ENCODE measurements at places on chromosomes 3 and 15. TPM values are rescaled to one million over a fixed set of nuclear protein-coding genes. Genes with fewer than 3 reads are reported as not detected.

Gene FGF7
- not detected for total RNA-seq

GRCh38 chr15:82044373-82045178 is 1.2 kb downstream of the MEX3B start:
- H3K4me1 ChIP-seq: peaks cover 17% of the 10 kb centered on the region
- peak; percentile 80 for DNase-seq
- peak overlapping the region; percentile 25 for H3K27ac ChIP-seq
- no peaks in the 10 kb centered on the region for H3K36me3 ChIP-seq
- H3K27me3 ChIP-seq: peaks cover 36% of the 10 kb centered on the region
- H3K4me3 ChIP-seq: peak overlapping the region; percentile 91

Gene RTP1
- total RNA-seq: not detected

DNA sequence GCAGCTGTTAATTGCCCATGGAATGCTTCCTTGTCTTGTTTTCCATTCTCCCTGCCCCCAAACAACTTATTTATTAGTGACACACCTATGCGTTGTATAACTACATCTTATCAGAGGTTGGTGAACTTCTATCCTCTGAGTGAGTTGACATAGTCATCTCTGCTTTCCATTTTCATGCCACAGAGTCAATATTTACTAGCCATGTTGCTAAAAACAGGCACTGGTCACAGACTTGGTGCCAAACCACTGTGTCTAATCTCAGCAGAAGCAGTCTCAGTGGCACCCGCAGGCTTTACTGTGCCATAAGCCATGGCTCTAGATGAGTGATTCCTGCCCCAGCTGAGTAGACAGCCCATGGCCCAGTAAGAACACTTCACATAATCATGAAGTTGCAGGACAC is 26.5 kb downstream of the DAPK2 start:
- H3K27ac ChIP-seq: no peak overlapping the region
- peaks cover 4% of the 10 kb centered on the region for H3K4me1 ChIP-seq
- H3K36me3 ChIP-seq: no peaks in the 10 kb centered on the region
- no peak for DNase-seq
- H3K27me3 ChIP-seq: no peaks in the 10 kb centered on the region
- H3K4me3 ChIP-seq: no peak overlapping the region

GRCh38 chr3:99330281-99330680 is 308.1 kb upstream of the COL8A1 start:
- H3K36me3 ChIP-seq: no peaks in the 10 kb centered on the region
- H3K4me3 ChIP-seq: no peak overlapping the region
- no peaks in the 10 kb centered on the region for H3K4me1 ChIP-seq
- DNase-seq: no peak

DNA sequence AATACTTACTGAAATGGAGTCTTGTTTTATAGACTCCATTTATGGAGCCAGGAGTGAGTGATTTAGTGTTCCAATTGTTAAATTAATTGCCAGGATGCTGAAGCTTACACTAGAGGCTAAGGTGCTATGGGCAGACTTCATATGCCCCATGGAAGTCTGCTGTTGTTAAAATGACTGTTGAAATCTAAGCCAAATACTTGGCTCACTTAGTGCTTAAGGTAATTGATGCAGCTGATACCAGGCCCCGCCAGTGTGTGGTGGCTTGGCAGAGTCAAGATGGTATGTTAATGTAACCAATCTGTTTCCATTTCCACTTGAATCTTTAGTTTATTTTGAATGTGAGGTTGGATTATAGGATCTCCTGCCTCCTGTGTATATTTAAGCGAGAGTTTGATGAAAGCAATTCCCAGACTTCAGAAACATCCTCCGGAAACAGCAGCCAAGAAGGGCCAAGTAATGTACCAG is 187.1 kb downstream of the ITPR1 start:
- H3K27ac ChIP-seq: no peak overlapping the region
- DNase-seq: no peak
- H3K36me3 ChIP-seq: peaks cover 70% of the 10 kb centered on the region
- H3K4me1 ChIP-seq: peaks cover under 1% of the 10 kb centered on the region
- H3K27me3 ChIP-seq: no peaks in the 10 kb centered on the region

GRCh38 chr15:63030101-63030551 is 12.4 kb upstream of the TPM1 start:
- H3K4me3 ChIP-seq: no peak overlapping the region
- no peak overlapping the region for H3K27ac ChIP-seq
- H3K4me1 ChIP-seq: no peaks in the 10 kb centered on the region
- no peak for DNase-seq
- H3K36me3 ChIP-seq: no peaks in the 10 kb centered on the region

GRCh38 chr3:146473726-146474125 is 4.4 kb upstream of the PLSCR2 start:
- no peaks in the 10 kb centered on the region for H3K36me3 ChIP-seq
- H3K4me1 ChIP-seq: no peaks in the 10 kb centered on the region

- peaks cover 2% of the 10 kb centered on the region for H3K27me3 ChIP-seq
- peak overlapping the region; percentile 77 for H3K27ac ChIP-seq
Measured at GRCh38 chr3:37499061-37499785, 324.8 kb upstream of the LRRFIP2 start.

DNA sequence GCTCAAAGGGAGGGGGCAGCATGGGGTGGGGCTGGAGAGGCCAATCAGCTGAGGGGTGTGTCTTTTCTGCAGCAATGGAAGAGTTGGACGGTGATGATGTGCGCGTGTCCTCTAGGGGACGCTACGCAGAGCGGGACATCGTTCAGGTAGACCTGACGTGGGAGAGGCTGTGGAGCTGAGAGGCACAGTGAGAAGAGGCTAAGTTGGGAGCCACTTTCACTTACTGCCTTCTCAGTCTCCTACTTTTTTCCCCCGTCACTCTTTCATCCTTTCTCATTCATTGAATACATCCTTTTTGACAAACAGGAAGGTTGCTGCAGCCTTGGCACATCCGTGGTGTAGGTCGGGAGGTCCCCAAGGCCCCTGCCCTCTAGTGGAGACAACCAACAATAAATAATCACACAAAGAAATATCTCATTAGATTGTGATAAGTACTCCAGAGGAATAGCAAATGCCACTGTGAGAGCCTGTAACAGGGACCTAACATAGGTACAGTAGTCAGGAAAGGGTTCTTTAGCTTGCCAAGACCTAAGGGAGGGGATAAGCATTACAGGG is 4.4 kb upstream of the BRPF1 start:
- H3K4me3 ChIP-seq: peak overlapping the region; percentile 75
- H3K27me3 ChIP-seq: no peaks in the 10 kb centered on the region
- peak; percentile 85 for DNase-seq
- no peaks in the 10 kb centered on the region for H3K36me3 ChIP-seq
- H3K4me1 ChIP-seq: peaks cover 30% of the 10 kb centered on the region

- H3K36me3 ChIP-seq: no peaks in the 10 kb centered on the region
- no peaks in the 10 kb centered on the region for H3K4me1 ChIP-seq
- no peak overlapping the region for H3K4me3 ChIP-seq
- no peaks in the 10 kb centered on the region for H3K27me3 ChIP-seq
Measured at GRCh38 chr3:19688767-19689166, 245.2 kb downstream of the EFHB start.

Gene CYP11A1
- total RNA-seq: not detected

Gene SNTN
- total RNA-seq: not detected

Gene GOLGA6B
- total RNA-seq: not detected

DNA sequence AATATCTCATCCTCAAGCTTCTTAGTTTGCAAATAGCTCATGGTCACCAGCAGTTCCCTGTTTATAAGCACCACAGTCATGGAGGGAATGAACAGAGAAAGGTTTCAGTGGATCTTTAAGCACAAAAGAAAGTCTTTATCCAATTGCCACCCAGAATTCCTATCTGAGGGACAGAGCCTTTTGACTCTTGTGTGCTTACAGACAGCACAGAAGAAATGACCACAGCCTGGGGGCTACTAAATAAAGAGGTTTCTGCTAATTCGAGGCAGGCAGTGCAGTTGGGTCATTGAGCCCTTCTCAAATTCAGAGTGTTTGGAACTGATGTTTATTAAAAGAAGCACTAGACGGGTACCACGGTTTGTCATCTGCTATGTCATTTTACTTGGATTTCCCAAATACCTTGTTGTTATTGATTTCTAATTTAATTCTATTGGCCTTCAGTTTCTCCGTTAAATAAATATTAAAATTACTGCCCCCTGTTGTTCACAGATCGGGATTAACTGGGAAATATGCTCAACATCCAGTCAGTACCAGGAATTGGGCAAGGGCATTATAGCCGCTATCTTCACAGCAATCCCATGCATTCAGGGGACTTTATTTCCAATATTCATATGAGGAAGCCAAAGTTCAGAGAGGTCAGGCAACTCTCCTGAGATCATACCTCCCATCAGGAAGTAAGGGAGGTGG is 3.6 kb downstream of the PRICKLE2 start:
- H3K27me3 ChIP-seq: no peaks in the 10 kb centered on the region
- H3K36me3 ChIP-seq: no peaks in the 10 kb centered on the region
- no peaks in the 10 kb centered on the region for H3K4me1 ChIP-seq
- DNase-seq: no peak
- no peak overlapping the region for H3K27ac ChIP-seq

Gene GOLGA8F
- not detected for total RNA-seq

- no peaks in the 10 kb centered on the region for H3K4me1 ChIP-seq
- H3K27me3 ChIP-seq: no peaks in the 10 kb centered on the region
- no peak for DNase-seq
Measured at GRCh38 chr3:99325402-99325801, 313.0 kb upstream of the COL8A1 start.

DNA sequence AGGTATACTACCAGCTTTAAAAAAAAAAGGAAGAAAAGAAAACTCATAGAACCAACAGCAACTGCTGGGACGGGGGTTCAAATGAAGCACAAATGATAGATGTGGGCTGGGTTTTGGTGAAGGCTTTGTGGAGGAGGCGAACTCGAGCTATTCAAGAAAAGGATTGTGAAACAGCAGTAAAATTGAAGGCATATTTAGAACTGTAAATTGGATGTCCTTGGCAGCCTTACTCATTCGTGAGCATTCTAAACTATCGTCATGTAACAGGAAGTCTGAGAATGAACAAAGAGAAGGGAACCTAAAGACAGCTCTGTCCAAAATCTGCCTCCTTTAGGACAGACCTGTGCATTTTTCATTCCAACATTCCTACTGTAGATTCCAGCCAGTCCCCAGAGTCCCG is 97.8 kb downstream of the LARS2 start:
- H3K36me3 ChIP-seq: peaks cover 43% of the 10 kb centered on the region
- no peak for DNase-seq
- H3K27ac ChIP-seq: no peak overlapping the region
- no peaks in the 10 kb centered on the region for H3K4me1 ChIP-seq

Gene ADAMTS9
- not detected for total RNA-seq

GRCh38 chr15:41894791-41895463 is 1.1 kb upstream of the SPTBN5 start:
- peak; percentile 94 for DNase-seq
- H3K4me3 ChIP-seq: peak overlapping the region; percentile 20
- peaks cover 10% of the 10 kb centered on the region for H3K4me1 ChIP-seq
- H3K36me3 ChIP-seq: peaks cover 6% of the 10 kb centered on the region
- peak overlapping the region; percentile 79 for H3K27ac ChIP-seq

DNA sequence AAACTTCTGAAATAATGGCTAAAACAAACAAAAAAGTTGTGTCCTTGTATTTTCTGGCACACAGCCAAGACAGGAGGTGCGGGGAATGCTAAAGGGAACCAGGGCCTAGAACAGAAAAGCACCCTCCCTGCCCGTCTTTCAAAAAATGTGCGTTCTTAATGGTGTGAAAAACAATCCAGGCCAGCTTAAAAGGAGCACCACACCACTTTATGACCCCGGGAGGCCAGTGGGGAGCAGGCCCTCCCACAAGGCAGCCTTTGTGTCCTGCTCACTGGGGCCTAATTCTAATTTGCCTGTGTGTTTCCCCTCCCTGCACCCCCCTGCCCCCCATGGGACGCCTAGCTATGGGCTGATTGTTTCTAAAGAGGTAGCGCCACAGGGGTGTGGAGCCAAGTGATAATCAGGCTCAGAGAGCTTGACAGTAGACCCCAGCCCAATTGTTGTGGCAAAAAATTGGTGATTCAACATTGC is 181.4 kb downstream of the GREM1 start:
- H3K27ac ChIP-seq: no peak overlapping the region
- DNase-seq: no peak
- peaks cover 7% of the 10 kb centered on the region for H3K27me3 ChIP-seq
- no peaks in the 10 kb centered on the region for H3K36me3 ChIP-seq

Gene TLR9
- 0.17 TPM for total RNA-seq

GRCh38 chr15:76588811-76589747 is 252.5 kb downstream of the ISL2 start:
- no peak overlapping the region for H3K4me3 ChIP-seq
- peaks cover 2% of the 10 kb centered on the region for H3K4me1 ChIP-seq
- H3K27me3 ChIP-seq: no peaks in the 10 kb centered on the region
- no peaks in the 10 kb centered on the region for H3K36me3 ChIP-seq

Gene PTH1R
- not detected for total RNA-seq

DNA sequence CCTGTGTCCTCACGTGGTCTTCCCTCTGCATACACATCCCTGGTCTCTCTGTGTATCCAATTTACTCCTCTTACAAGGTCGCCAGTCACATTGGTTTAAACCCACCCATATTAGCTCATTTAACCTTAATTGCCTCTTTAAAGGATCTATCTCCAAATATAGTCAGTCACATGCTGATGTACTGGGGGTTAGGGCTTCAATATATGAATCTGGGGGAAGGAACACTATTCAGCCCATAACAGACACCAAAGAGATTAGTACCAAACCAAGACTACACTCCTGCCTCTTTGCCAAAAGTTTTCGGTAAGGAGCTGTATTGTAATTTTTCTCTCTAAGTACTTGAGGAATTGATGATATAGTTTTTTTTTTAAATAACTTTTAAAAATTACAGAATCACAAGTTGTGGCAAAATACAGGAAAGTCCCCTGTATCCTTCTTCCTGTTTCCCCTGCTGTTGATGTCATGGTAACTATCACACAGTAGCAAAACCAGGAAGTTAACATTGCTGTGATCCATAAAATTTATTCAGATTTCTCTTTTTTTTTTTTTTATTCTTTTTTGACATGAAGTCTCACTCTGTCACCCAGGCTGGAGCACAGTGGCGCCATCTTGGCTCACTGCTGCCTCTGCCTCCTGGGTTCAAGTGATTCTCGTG is 67.8 kb downstream of the SLCO3A1 start:
- H3K4me1 ChIP-seq: peaks cover 18% of the 10 kb centered on the region
- H3K27ac ChIP-seq: peak overlapping the region; percentile 48
- H3K4me3 ChIP-seq: peak overlapping the region; percentile 12
- H3K36me3 ChIP-seq: peaks cover 8% of the 10 kb centered on the region

Gene HYAL2
- 14.4 TPM for total RNA-seq

GRCh38 chr15:101803676-101804075 is 367 bp downstream of the OR4F6 start:
- DNase-seq: no peak
- peaks cover 12% of the 10 kb centered on the region for H3K27me3 ChIP-seq
- no peak overlapping the region for H3K27ac ChIP-seq
- no peaks in the 10 kb centered on the region for H3K36me3 ChIP-seq

Gene YEATS2
- 58.4 TPM for total RNA-seq

- H3K36me3 ChIP-seq: no peaks in the 10 kb centered on the region
- H3K27ac ChIP-seq: no peak overlapping the region
- DNase-seq: no peak
- no peaks in the 10 kb centered on the region for H3K27me3 ChIP-seq
- no peaks in the 10 kb centered on the region for H3K4me1 ChIP-seq
Measured at GRCh38 chr3:55329849-55330248, 157.3 kb downstream of the WNT5A start.
